ENCODE measurements at places on chromosomes 3 and 15.
A peak's percentile ranks its signal among the peaks of the same experiment; 100 is the strongest.

- DNase-seq, result peak; percentile 96
Measured at GRCh38 chr3:45817831-45818522, 21.6 kb upstream of the SLC6A20 start.

- no peak for DNase-seq
Measured at GRCh38 chr3:99761415-99762165, 56.1 kb upstream of the CMSS1 start.

DNA sequence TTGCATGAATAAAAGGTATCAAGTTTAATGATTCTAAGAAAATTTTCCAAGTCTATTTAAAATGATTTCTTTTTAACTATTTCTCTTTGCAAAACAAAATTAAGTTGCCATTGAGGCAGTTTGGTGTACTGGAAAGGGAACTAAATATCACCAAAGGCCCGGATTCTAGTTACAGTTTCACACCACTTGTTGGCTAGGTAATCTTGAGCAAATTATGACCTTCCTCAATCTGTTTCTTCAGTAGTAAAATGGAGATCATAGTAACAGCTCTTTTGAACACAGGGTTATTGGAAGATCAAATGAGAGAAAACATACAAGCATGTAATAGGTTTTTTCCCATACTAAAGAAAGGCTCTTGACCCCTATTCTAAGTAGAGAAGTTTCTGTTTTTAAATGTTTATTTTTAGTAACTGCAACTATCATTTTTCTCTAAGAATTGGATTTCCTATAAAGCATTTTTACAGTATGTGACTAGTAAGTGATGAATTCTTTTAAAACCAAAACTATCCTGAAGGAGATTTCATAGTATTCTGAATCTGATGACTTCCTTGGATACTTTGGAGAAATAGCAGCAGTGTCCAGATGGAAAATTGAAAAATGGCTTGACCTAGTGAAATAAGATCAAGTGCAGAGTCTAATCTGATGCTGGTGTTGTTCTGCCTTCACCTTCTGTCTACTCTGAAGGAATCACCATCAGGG is 15.7 kb downstream of the SCAANT1 start:
- DNase-seq, result no peak

DNA sequence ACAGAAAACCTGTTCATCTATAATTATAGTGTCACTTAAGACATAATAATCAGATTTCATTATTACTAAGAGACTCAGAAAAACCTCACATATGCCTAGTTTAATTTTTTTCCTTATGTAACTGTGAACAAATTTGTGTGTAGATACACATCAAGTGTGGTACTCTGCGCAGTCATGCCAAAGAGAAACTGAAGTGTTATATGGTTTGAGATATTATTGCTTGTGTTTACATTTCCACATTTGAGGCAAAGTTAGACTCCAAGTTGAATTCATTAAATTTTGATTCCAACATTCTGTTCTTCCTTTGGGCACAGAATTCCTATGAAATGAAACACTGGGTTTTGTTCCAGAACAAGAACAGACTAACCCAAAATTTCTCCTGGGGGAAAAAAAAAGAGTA is 2.2 kb downstream of the MBNL1 start:
- DNase-seq, result no peak

GRCh38 chr3:65078748-65079147 is 390.9 kb upstream of the ADAMTS9 start:
- DNase-seq, result no peak

DNA sequence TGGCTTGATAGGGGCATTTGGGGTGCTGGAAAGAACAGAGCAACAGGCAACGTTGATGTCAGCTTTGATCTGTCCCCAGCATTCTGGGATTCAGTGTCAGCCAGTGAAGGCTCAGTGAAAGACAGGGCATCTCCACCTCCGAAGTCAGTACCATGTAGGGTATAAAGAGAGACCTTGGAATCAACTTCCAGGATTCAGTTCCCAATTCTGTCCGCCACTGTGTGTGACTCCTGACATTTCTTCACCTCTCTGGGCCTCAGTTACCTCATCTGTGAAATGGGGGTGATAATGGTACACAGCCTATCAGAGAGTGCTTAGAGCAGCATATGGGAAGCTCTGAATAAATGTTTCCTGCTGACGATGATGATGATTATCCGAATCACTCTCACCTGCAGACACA is 55.6 kb upstream of the FLNB start:
- no peak for DNase-seq

DNA sequence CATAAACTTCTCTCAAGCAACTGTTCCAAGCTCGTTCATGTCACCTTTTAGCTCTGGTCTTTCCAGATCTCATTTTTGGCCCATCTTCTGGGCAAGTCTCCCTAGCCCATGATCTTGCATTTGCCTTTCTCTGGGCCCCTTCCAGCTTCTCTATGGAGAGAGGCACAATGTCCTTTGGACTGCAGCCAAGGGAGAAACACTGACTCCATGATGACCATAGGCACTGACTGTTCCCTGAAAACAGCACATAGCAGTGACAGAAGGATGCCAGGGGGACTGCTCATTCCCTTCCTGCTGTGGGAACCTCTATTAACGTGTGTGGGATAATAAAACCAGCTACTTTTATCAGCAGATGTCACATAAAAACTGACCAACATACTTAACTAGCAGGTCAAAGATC is 60.3 kb downstream of the STRIT1 start:
- peak; percentile 57 for DNase-seq

- no peak for DNase-seq
Measured at GRCh38 chr3:187042874-187043458, 96.3 kb downstream of the RPL39L start.

DNA sequence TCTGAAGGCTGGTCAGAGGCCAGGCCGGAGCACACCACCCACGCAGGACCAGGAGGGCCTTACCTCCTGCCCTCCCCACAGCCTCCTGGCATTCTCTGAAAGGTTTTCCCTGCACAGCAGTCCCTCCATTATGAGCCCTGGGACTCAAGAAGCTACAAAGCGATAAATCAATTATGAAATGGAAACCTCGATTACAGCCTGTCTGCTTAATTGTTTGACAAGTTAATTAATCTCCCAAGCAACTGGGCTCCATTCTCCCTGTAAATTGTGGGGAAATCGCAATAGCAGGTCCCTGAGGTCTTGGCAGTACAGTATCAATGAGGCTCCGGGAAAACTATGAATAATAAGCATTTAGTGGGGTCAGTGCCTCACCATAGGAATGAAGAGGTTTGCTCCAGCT is 683.5 kb downstream of the NTRK3 start:
- no peak for DNase-seq

- DNase-seq, result no peak
Measured at GRCh38 chr3:43729707-43730414, 39.1 kb downstream of the ABHD5 start.

DNA sequence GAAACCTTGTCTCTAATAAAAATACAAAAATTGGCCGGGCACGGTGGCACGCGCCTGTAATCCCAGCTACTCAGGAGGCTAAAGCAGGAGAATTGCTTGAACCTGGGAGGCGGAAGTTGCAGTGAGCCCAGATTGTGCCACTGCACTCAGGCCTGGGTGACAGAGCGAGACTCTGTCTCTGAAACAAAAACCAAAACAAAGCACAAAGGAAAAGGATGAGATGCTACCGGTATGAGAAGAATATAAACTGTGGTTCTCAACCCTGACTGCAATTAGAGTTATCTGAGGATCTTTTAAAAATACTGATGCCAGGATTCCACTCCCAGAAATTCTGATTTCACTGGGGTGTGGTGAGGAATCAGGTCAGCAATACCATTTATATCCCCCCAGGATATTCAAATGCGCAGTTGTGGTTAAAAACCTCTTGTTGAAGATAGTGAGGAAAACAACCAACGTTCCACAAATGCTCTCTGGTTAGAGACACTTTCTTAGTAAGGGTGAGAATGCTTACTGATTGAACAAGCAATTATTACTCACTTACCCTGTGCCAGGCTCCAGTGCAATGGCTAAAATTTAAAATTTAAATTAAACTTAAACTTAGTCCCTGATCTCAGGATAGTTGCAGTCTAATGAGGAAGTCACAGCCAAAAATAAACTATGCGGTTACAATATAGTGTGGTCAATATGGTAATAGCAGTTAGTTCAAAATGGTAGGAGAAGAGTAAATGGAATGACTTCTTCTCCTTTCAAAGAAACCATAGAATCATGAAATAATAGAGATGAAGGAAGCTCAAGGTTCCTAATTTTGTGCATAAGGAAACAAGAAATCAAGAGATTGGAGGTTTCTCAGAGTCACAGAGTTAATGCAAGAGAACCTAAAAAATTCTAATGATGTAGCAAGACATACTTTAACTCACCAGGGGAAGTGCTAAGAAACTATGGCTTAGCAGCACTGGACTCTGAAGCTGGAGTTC is 109.5 kb downstream of the SSR3 start:
- DNase-seq, result no peak

DNA sequence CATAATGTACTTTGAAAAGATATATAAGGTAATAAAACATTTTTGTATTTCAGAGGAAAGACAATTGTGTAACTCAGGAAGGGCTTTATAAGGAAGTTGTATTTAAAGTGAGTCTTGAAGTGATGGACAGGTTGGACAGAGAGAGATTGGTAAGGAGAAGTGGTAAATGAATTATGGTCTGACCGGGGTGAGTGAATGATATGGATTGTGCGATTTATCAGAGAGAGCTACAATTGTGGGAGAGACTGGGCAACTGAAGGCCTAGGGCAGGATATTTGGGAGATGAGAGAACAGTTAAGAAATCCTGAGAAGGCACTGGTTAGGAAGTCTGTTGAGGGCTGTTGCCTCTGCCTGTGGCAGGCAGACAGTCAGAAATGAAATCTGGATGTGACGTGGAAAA is 14.8 kb downstream of the IL1RAP start:
- no peak for DNase-seq

- DNase-seq, result no peak
Measured at GRCh38 chr15:51816611-51817010, 12.8 kb upstream of the TMOD3 start.

- no peak for DNase-seq
Measured at GRCh38 chr15:77094397-77095030, 23.6 kb upstream of the TSPAN3 start.

GRCh38 chr15:89442671-89443307 is 53.6 kb downstream of the RHCG start:
- peak; percentile 33 for DNase-seq

DNA sequence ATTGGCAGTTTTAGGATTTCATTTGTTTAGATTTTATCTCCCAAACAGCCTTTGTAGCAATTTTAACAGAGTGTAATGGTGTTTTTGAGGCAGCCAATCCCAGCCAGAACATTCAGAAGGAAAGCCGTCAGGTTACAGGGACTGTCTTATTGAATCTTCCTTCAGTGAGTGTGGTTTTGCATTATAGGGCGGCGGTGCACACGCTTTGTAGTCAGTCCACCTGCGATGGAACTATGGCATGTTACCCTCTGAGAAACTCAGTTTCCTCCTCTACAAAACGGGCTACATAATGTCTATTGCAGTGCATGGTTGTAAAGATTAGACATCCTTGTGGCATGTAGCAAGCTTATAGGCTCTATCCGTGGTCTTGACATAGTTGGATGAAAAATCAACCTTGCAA is 1.0 kb downstream of the LRRC28 start:
- DNase-seq, result no peak

DNA sequence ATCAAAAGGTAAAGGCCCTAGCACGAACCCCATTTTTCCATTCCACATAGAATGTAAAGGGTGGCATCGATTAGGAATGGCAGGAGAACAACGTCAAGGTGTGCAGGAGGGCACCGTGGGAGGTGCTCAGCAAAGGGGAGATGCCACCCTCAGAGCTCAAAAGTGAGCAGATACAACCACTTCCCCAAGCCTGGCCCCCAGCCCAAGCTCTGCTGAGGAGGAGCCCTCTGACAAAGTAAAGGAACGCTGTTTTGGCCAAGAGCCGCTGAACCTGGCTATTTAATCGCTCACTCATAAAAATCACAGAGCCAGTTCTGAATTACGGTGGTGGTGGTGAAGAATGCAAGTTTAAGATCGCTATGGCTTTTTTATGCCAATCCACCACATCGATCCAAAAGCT is 12.4 kb downstream of the GNB5 start:
- DNase-seq, result no peak

DNA sequence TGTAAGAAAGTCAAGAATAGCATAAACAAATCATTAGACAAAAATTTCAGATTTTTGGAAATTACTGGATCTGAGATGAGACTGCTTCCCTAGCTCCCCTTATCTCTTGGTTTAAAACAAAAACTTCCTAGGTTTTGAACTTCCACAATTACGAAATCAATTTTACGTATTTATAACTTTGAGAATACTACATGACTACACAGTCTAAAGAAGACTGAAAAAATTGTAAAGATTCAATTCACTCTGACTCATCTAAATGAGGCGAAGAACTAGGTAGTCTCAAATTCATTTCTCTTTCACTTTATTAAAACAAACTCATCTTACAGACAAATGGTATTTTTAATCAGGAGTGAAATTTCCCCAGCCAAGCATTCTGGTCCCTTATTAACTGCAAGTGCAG is 10.3 kb downstream of the CCDC54 start:
- no peak for DNase-seq

All from Caki2 (cell line).